ENCODE measurements at places on chromosomes 3 and 15.

GRCh38 chr3:186151077-186151971, 42.4 kb upstream of the ETV5 start:
- no peak for DNase-seq

DNA sequence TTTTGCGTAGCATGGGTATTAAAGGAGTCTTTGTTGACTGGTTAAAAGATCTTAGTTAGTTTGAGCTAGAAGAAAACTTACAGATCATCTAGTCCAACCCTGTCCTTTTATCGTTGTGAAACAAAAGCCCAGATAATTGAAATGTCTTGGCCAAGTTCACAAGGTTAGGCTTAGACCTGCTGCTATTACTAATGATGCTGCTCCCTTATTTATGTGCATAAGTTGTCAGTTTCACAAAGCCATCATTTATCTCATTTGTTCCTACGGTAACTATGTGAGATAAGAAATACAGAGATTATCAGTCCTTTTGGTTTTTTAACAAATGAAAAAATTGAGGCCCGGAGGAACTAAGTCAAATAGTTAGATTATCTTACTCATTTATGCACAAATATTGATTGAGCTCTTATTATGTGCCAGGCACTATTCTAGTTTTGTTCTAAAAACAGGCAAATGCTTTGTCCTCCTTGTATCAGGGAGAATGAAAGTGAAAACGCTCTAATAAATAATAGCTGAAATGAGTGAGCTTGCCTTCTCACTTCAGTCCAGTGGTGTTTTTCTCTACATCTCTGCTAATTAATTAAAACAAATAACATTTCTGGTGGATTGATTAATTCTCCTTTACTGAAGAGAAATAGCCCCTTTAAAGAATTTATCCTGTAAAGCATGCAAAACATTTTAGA, 49.1 kb upstream of the TPRG1 start:
- no peak for DNase-seq

DNA sequence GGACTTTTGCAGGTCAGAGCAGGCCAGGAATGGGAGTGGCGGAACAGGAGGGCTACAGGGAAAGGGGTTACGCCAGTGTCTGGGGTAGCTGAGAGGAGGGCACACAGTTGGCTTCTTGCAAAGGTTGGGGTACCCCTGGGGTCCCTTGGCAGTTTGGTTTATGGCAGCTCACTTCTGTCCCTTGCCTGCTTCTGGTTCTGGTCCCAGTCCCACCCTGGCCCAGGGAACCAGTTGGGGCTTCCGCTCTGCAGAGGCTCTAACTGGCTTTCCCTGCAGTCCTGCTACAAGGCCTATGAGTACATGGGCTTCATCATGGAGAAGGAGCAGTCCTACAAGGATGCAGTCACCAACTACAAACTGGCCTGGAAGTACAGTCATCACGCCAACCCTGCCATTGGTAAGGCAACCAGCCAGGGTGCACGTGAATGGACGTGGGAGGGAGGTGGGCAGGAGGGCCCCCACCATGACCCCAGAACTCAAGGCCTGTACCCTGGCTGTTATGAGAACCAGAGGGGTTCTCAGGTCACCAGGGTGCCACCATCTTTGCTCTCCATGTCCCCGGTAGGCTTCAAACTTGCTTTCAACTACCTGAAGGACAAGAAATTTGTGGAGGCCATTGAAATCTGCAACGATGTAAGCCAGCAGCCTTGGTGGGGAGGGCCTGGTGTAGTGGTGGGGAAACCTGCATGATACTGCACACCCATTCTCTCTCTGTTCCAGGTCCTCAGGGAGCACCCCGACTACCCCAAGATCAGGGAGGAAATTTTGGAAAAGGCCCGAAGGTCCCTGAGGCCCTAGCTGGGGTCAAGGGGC, 15.2 kb downstream of the CSRNP1 start:
- DNase-seq = no peak

DNA sequence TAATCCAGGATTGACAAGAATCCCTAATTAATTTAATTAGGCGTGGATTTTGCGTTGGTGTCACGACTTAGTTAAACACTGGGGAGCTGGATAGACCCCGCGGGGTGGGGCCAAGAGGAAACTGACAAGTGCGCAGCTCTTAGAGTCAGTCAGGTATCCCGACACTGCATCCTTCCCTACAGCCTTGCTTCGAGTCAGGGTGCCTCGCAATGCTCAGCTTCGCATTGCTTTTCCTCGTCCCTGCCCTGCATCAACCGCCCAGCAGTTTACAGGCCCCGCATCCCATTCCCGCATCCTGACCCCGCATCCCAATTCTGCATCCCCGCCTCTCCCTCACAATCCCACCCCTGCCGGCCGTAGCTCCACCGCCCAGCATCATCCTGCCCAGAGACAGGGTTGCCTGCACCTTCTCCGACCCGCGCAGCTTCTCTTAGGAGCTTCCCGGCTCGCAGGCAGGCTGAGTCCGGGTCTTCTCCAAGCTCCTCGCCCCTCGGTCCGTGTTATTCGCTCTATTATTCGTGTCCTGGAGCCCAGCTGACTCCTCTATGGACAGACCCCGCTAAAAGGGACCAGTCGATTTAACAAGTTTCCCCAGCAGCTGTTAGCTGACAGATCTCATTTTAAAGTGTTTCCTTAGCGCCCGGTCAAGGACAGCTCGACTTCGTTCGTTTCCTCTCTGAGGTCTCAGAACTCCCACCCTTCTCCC, 699 bp upstream of the SHOX2 start:
- no peak for DNase-seq

GRCh38 chr3:189914799-189915198, 205.9 kb downstream of the P3H2 start:
- DNase-seq = no peak

DNA sequence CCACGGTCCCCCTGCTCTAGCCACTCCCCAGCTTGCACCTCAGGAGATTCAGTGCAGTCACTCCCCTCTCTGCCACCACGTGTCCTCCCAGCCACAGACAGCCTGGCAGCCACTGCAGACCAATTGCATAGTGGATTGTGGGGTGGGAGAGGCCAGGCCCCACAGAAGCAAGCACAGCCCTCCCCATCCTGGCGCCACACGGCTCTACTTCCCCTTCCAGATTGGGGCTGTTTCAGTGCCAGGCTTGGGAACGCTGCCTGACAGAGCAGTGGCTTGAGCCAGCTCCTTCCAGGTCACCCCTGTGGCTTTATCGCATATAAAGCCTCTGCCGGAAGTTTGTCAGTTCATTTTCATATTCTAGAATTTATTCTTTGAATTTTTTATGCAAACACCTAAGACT, 90.7 kb downstream of the TMEM266 start:
- no peak for DNase-seq

GRCh38 chr3:172824229-172824628, 73.7 kb downstream of the ECT2 start:
- DNase-seq = no peak

- no peak for DNase-seq
Observed at GRCh38 chr15:62164014-62164395, 1.1 kb downstream of the C2CD4B start.

DNA sequence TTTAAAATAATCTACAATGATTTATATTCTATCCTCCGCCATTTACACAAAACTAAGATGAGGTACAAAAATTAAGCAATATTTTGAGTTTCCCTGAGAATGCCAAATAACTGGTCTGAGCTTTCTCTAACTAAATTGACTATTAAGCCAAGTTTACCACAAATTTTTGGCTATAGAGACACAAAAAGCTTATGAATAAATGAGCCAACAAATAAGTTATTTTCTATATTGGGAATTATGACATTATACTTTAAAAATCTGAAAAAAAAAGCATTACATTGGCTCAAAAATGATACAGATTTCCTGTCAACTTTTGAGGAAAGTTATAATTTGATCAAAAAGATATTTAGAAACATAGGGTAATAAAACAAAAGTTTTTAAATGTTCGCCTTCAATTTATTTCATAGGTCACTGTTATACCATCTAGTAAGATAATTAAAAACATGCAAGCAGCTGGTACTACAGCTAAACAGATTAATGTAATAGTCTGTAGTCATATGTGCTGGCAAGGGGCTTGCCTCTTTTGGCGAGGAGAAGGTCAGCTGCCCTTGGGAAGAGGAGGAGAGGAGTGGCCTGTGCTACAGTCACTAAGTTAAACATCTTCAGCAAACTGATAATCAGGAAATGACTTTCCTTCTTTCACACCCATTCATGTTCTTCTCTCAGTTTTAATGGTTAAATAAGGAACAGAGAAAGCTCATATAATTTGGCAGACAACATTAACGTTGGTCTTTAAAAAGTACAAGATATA, 318.5 kb downstream of the TBC1D5 start:
- no peak for DNase-seq

DNA sequence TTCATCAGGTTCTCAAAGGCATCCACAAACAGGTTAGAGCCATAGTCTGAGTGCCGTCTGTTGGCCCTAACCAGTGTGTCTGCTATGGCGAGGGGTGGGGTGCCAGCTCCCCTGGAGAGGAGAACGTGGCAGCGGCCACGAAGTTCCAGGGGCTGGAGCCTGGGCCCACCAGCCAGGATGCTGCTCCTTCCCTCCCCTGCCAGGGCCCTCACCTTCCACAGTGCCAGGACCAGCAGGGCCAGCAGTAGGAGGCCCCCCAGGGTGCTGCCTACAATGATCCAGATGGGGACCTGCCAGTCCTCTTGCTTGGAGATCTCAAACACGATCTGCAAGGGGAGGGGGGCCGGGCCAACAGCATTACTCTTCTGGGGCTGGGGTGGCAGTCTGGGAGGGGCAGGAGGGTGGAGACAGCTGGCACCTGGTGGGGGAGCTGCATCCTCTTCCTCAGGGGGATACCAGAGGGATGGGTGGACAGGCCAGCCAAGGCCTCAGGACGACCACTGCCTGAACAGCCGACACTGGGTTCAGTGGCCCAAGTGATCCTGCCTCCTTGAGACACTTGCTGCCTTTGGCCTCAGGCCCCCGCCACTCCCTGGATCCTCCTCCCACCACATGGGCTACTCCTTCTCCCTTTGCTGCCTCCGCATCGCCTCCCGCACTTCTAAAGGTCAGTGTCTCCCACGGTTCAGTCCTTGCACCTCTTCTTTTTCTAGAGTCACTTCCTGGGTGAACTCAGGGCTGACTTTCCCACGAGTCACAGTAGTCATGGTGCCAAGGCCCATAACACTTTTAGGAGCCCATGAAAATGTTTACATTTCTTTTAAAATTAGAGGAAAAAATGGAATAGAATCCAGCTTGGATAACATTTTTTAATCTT, 26.3 kb downstream of the FEM1B start:
- DNase-seq = no peak

DNA sequence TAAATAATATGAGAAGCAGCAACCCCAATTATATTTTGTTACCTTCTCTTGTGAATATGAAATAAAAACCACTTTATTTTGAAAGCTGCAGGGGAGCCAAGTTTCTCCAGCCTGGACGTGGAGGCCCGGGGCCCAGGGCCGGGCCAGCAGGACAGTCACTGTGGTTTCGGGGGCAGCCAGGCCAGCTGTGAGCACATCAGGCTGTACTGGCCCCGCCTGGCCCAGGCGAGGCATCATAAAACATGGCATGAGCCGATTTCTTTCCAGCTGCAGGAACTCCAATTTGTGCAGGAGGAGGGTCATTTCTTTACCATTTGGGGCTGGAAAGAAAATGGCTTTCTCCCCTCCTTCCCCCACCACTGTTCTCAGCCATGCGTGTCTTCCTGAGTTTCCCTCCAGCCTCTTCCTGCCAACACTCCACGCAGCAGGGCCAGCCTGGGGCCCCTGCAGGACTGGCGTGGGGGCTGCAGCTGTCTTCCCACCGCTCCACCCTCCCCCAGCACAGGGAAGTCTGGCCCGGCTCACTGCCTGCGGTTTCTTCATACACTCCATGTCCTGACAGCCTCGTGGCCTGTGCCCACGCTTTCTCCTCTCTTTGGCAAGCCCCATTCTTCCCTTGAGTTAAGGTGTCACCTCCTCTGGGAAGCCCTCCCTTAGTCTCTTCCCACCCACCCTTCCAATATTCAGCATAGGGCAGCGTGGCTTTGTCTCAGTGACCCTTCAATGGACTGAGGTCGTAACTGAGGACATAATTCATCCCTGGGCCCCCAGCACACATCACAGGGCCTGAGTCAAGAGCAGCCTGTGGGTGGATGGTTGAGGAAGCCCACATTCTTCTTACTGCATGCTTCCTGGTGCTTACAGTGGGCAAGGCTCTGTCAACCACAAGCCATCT, 135.8 kb downstream of the CHSY1 start:
- no peak for DNase-seq

- no peak for DNase-seq
Observed at GRCh38 chr3:119873646-119874045, 91.7 kb downstream of the NR1I2 start.

DNA sequence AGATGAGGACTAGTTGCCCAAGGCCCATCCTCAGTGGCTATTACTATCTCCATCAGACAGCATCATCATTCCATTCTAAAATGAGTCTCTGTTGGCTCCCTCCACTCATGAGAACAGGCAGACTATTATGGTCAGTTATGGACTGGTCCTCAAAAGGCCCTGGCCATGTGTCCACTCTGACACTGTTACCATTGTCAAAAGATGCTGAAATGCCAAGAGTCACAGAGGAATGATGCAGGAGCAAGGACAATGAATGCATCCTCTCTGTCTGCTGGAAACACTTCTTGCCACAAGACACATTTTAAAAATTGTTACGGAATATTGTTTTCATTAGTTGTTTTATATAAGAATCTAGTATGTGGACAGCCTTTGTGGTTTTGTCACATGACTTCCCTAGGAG, 53.3 kb upstream of the STT3B start:
- no peak for DNase-seq

GRCh38 chr3:143267989-143268388, 148.4 kb downstream of the CHST2 start:
- DNase-seq = no peak

- DNase-seq = no peak
Observed at GRCh38 chr3:190279690-190280089, 42.6 kb downstream of the CLDN1 start.
